ENCODE measurements at places on chromosomes 2 and 18. TPM values are rescaled to one million over a fixed set of nuclear protein-coding genes. Genes with fewer than 3 reads are reported as not detected.

DNA sequence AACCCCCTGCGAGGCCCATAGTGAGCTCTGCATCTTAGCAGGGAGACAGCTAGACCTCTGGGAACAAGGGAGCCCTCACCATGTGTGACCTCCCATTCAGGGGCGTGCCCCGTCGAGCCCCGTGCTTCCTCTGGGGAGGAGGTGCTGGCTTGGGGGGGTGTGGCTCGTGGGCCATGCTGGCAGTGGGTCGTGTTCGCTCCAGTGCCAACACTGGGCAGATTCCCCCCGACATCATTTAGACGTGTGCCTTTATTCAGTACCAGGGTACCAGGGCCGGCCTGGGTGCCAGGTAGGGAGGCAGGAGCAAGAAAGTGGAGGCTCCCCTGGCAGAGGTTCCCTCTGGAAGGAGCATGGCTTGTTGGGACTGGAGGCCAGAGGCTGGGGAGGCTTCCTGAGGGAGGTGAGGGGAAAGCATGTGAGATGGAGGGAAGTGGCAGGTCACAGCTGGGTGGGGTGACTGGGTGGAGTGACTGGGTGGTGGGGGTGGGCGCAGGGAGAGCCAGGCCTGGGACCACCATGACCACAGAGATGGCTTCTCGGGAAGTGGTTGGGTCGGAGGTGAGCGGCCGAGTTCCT is 15.2 kb downstream of the GPC1 start:
- no peaks in the 10 kb centered on the region for H3K36me3 ChIP-seq
- H3K27ac ChIP-seq: no peak overlapping the region
- H3K4me3 ChIP-seq: no peak overlapping the region
- DNase-seq: no peak
- peaks cover 15% of the 10 kb centered on the region for H3K27me3 ChIP-seq

GRCh38 chr2:165528691-165529090 is 59.2 kb downstream of the CSRNP3 start:
- no peak overlapping the region for H3K4me3 ChIP-seq
- no peak overlapping the region for H3K27ac ChIP-seq
- no peak for DNase-seq
- no peaks in the 10 kb centered on the region for H3K27me3 ChIP-seq
- no peaks in the 10 kb centered on the region for H3K4me1 ChIP-seq

- H3K4me1 ChIP-seq: no peaks in the 10 kb centered on the region
- H3K36me3 ChIP-seq: no peaks in the 10 kb centered on the region
- H3K4me3 ChIP-seq: no peak overlapping the region
- H3K27ac ChIP-seq: no peak overlapping the region
- H3K27me3 ChIP-seq: no peaks in the 10 kb centered on the region
Measured at GRCh38 chr18:8359481-8359880, 249.8 kb upstream of the RAB12 start.

DNA sequence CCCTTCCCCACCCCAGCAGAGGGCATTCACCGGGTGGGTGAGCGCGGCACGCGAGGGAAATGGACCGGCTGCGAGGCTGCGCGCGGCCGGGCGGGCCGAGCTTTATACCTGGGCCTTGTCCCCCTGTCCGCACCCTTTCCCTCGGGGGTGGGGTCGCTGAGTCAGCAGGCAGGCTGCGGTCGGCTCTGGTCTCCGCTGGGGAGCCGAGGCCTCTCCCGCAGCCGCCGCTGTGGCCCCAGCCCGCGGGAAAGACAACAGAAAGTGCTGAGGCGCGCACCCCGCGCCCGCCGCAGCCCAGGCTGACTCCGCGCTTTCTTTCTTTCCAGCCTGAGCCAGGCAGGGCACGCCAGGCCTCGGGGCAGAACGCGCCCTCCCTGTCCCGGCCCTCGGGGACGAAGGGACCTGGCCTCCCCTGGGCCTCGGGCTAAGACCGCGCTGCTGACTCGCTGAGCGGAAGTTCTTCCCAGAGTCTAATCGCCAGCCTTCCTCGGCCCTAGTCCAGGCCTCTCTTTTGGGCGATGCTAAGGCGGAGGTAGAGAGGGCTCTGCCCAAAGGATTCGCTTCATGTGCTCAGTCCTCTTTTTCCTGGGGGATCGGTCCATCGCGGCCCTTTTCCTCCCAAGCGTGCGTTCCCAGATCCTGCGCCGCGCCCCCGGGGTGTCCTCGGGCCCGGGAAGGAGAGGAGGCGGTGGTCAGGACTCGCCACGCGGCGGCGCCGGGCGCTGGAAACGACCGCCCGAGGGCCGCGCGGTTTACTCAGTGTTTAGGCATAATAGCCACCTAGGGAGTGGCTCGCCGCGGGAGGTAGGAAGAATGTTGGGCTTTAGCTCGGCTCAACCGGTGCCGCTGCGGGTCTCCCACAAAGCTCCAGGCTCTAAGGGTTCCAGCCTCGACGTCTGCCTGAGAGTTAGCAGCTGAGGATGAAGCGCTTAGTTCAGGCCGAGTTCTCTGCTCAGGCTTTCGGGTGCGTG is at the start of gene CRYBA2:
TSS of gene CRYBA2 (minus strand) at position 78 of the 971 bp plus-strand sequence. CDS start 246 bp downstream, outside the sequence.
- peaks cover 74% of the 10 kb centered on the region for H3K27me3 ChIP-seq
- H3K4me1 ChIP-seq: peaks cover 17% of the 10 kb centered on the region
- H3K4me3 ChIP-seq: peak within 1 kb of the TSS; percentile 73
- DNase-seq: peak; percentile 78
- H3K27ac ChIP-seq: no peak within 1 kb of the TSS

GRCh38 chr2:11669454-11670291 is at the start of gene NTSR2:
Gene NTSR2 (minus strand): TSS chr2:11670195. CDS start chr2:11670129, 66 bp downstream.
- no peaks in the 10 kb centered on the region for H3K36me3 ChIP-seq
- no peak within 1 kb of the TSS for H3K27ac ChIP-seq
- H3K4me1 ChIP-seq: no peaks in the 10 kb centered on the region
- H3K27me3 ChIP-seq: peaks cover 49% of the 10 kb centered on the region
- DNase-seq: peak; percentile 94

DNA sequence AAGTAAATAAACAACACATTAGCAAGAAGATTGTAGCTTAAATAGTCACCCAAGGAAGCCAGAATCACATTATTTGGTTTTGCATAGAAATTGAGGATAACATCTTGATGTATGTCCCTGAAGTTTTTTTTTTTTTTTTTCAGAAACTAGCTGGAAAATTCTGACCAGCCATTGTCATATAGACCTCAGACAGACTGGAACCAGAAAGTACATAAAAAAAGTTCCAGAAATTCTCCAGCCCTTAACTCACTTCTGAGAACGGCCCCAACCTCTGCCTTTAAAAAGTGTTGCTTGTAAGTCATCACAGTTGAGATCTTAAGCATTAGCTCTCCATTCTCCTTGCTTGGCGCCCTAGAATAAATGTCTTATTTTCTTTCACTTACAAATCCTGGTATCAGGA is 350.5 kb downstream of the CCDC85A start:
- no peak for DNase-seq
- H3K4me1 ChIP-seq: no peaks in the 10 kb centered on the region
- no peaks in the 10 kb centered on the region for H3K36me3 ChIP-seq
- no peak overlapping the region for H3K27ac ChIP-seq
- no peaks in the 10 kb centered on the region for H3K27me3 ChIP-seq

GRCh38 chr2:25814681-25815080 is 63.6 kb downstream of the ASXL2 start:
- DNase-seq: no peak
- no peak overlapping the region for H3K4me3 ChIP-seq
- H3K27me3 ChIP-seq: no peaks in the 10 kb centered on the region
- H3K4me1 ChIP-seq: no peaks in the 10 kb centered on the region

GRCh38 chr2:222708274-222708710 is 36.8 kb downstream of the MOGAT1 start:
- no peak overlapping the region for H3K27ac ChIP-seq
- no peak overlapping the region for H3K4me3 ChIP-seq
- DNase-seq: peak; percentile 91
- peaks cover 4% of the 10 kb centered on the region for H3K4me1 ChIP-seq

GRCh38 chr2:74424995-74425406 is 3.5 kb downstream of the WDR54 start:
- H3K36me3 ChIP-seq: peaks cover 55% of the 10 kb centered on the region
- peaks cover 17% of the 10 kb centered on the region for H3K4me1 ChIP-seq
- H3K27ac ChIP-seq: no peak overlapping the region
- DNase-seq: no peak

DNA sequence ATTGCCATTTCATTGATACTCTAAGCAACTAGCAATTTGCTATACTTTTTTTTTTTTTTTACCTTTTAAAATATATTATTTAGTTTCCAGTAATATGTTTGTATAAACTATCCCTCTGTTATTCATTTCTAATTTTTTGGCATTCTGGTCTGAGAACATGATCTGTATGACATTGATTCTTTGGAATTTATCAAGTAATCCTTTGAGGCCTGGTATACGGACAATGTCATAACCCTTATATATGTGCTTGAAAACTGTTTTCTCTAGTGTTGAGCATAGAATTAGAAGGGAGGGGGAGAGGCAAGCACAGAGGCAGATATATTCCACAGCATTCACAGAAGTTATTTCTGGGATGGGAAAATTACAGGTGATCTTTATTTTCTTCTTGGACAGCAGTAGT is 48.2 kb upstream of the POLE4 start:
- no peak overlapping the region for H3K4me3 ChIP-seq
- H3K4me1 ChIP-seq: no peaks in the 10 kb centered on the region
- no peak for DNase-seq
- H3K27me3 ChIP-seq: no peaks in the 10 kb centered on the region

- H3K4me3 ChIP-seq: no peak overlapping the region
- DNase-seq: peak; percentile 37
- H3K27me3 ChIP-seq: no peaks in the 10 kb centered on the region
- peaks cover 64% of the 10 kb centered on the region for H3K36me3 ChIP-seq
- H3K27ac ChIP-seq: no peak overlapping the region
Measured at GRCh38 chr2:230877759-230878598, 13.2 kb downstream of the ITM2C start.

GRCh38 chr18:36697905-36698304 is 130.9 kb downstream of the TPGS2 start:
- H3K27me3 ChIP-seq: no peaks in the 10 kb centered on the region
- no peak for DNase-seq
- H3K36me3 ChIP-seq: no peaks in the 10 kb centered on the region
- H3K4me3 ChIP-seq: no peak overlapping the region

GRCh38 chr2:43950383-43951008 is 45.3 kb downstream of the LRPPRC start:
- no peaks in the 10 kb centered on the region for H3K4me1 ChIP-seq
- no peak for DNase-seq
- no peak overlapping the region for H3K4me3 ChIP-seq
- no peaks in the 10 kb centered on the region for H3K27me3 ChIP-seq
- H3K27ac ChIP-seq: no peak overlapping the region
- peaks cover 96% of the 10 kb centered on the region for H3K36me3 ChIP-seq

Gene SERPINB7
- total RNA-seq: not detected

Gene VAMP5
- total RNA-seq: 6.3 TPM

Gene C2orf92
- total RNA-seq: 14.9 TPM

Gene SYT4
- 0.82 TPM for total RNA-seq

Gene DUSP11
- 18.8 TPM for total RNA-seq

Gene EIPR1
- total RNA-seq: 33.8 TPM

Gene PKDCC
- 85.3 TPM for total RNA-seq

Gene IL36B
- not detected for total RNA-seq

Gene ST6GAL2
- total RNA-seq: 7.4 TPM

Measured in endodermal cell (in vitro differentiated cells).